ENCODE measurements at places on chromosomes 2 and 18.

- DNase-seq, result no peak
These were observed 71.0 kb upstream of the RFX8 start for GRCh38 chr2:101545950-101546349.

DNA sequence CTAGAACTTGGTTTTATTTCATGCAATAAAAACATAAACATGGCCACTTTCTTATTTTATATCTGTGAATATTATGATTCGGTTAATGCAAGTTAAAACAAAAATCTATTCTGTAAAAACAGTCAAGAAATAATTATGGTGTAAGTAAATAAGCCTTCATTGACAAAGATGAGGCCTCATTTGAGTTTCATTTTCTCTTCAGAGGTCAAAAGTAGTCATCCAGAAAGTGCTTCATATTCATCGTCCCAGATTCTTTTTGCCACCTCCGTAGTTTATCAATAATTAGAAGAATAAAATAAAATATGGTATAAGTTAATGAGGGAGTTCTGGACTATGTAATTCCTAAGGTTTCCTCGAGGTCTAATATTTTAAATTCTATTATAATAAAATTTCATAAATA is 19.4 kb upstream of the HNRNPA3 start:
- no peak for DNase-seq

GRCh38 chr2:80001701-80002101 is 302.9 kb downstream of the LRRTM1 start:
- no peak for DNase-seq

- DNase-seq, result no peak
These were observed 45.5 kb upstream of the SLC8A1 start for GRCh38 chr2:40497251-40497859.

- no peak for DNase-seq
These were observed 2.0 kb upstream of the ATRAID start for GRCh38 chr2:27209621-27210401.

- DNase-seq, result no peak
These were observed 464 bp upstream of the SESTD1 start for GRCh38 chr2:179265082-179265510.

GRCh38 chr2:209834767-209835166 is 63.1 kb downstream of the UNC80 start:
- no peak for DNase-seq

DNA sequence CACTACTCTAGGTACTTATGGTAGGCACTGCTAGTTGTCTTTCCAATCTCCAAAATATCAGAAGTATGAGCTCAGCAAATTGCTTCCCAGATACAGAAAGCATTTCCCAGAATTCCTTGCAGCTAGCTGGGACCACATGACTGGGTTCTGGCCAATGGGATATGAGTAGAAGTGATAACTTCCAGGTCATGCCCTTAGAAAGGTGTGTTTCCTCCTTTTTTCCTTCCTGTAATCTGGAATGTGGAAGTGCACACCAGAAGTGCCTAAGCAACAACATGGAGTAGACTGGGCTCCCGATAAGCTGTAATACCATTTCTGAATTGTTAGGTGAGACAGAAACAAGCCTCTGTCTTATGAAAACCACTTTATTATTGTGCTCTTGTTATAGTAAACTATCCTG is 279.8 kb downstream of the ZNF385B start:
- no peak for DNase-seq

DNA sequence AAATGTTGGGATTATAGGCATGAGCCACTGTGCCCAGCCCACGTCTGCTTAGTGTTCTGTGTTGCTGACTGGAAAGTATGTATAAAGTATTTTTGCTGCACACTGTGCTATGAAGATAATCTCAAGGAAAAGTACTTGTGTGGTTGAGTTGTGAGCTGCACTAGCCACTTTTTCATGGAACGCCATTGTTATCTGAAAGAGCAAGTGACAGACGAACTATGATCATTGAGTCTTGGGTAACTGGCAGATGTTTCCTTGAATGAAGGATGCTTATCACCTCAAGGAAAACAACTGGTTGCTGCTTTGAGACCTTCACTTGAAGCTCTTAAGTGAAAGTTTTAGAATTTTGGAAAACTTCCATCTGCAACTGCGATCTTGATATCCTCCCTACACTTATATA is 82.2 kb upstream of the KCTD1 start:
- DNase-seq, result no peak

GRCh38 chr18:56659111-56659510 is 8.0 kb downstream of the WDR7 start:
- DNase-seq, result no peak

DNA sequence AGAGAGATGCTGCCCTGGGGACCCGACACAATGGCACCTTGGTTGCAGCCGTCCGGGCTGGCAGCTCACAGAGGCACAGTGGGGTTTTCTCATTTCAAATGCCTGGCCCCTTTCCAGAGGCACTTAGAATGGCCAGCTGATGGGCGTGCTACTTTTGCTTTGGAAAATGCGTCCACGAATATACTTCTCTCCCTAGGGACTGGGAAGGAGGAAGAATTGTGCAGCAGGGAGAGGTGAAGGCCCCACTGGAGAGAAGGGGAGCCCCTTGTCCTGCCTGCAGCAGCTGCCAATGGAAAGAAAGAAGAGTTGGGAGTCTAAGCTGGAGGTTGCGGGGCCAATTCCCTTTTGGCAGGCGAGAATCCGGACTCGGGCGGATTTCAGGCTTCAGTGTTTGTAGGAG is 1.1 kb upstream of the MAL start:
- peak; percentile 65 for DNase-seq

DNA sequence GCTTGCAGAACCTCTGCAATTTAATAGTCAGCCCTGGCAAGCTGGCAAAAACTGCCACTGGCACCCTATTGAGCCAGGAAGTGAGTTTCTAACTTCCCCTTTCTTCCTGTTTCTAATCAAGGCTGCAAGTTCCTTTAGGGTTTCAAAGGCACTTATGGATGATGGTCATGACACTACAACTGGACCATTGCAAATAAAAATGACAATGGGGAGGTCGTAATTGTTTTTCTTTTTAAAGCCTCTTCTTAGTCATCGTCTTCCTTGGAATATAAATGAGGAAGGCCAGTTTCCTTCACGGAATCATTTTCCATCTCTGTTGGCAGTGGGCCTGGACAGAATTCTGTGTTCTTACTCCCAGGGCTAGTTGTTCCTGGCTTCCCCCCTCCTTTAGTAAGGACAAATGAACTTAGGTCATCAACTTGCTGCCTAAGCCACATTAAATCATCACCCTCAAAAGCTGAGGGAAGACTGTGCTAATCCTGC is 35.8 kb downstream of the SH3RF3 start:
- no peak for DNase-seq

GRCh38 chr2:195535911-195536522 is 121.0 kb upstream of the SLC39A10 start:
- DNase-seq, result no peak

DNA sequence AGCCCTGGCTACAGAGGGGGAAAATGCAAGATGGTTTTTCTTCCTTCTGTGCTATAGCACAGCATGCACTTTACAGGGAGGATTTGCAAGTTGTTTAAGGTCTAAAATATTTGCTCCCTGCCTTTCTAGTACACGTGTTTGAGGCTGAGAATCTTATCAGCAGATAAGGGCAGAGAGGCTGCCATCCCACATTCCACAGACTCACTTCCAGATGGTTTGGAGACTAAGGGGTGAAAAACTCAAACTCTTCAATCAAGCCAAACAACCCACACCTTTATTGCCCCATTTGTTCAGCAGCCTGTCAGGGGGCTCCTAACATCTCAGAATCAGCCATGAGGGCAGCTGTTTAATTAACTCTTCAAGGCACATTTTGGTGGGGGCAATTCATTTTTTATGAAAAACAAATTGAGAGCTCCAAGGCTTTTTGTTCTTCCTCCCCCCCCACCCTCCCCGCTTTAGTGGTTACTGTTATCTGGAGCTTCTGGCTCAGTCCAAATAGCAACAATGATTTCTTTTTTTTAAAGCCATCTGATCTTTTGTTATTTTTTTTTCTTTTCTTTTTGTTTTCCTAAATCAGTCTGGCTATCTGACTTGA is 242.6 kb upstream of the NT5C1B start:
- no peak for DNase-seq

DNA sequence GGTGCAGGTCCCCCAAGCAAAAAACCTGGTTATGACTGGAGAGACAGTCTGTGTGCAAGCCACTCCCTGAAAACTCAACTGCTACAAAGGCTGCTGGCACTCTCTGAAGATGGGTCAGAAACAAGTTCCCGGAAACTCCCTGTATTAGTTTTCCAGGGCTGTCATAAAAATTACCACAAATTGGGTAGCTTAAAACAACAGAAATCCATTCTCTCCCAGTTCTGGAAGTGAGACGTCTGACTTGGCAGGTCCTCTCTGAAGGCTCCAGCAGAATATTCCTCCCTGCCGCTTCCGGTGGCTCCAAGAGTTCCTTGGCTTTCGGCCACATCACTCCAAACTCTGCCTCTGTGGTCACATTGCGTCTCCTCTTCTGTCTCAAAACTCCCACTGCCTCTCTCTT is 30.1 kb upstream of the SERPINE2 start:
- no peak for DNase-seq

GRCh38 chr2:217244815-217245214 is 385.0 kb upstream of the TNP1 start:
- no peak for DNase-seq

- no peak for DNase-seq
These were observed 191.9 kb upstream of the APCDD1 start for GRCh38 chr18:10262566-10262965.

DNA sequence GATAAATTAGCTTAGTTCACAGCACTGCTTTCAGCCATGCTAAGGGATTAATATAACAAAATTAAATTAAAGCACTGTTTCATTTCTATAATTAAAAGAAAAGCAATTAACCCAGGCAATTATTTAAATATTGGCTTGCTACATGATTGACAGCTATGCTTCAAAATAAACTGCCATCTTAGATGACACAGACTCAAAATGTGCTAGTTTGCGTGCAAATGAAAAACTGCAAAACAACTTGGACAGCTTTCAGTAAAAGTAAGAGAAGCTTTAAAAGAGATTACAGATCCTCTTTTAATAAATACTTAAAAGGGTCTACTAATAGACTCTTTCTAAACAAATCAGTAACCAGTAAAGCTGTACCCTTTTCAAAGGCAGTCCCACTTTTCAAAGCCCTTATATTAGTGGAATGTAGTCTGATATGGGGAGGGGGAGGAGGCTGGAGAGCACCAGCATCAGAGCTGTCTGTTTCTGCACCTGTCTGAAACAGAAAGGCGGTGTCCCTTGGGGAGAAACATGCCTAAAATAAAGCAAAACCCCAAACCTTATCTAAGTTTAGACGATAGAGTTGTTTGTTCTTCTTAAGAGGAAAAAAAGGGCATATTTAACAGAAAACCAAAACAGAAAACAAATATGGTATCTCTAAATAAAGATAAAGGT is 20.8 kb downstream of the EIF2AK3 start:
- DNase-seq, result no peak

DNA sequence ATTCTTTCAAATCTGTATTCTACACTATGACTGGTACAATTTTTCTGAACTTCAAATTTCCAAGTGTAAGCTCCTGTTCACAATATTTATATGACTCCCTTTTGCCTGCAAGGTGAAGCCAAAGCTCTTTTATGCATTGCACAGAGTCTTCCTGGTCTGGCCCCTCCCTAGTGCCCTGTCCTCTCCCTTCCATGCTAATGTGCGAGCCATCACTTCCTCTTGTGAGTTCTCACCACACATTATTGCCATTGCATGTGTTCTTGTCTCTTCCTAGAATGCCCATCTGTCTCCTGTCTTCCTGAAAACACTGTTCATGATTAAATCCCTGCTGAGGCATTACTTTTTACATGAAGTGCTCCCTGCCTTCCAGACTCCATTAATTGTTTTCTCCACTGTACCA is 169.9 kb downstream of the MC4R start:
- no peak for DNase-seq

- DNase-seq, result no peak
These were observed 31.6 kb downstream of the EPB41L3 start for GRCh38 chr18:5512176-5512575.

- no peak for DNase-seq
These were observed 114.8 kb downstream of the NEB start for GRCh38 chr2:151619337-151619989.

- peak; percentile 44 for DNase-seq
These were observed 2.8 kb downstream of the ZCCHC2 start for GRCh38 chr18:62525608-62526007.

DNA sequence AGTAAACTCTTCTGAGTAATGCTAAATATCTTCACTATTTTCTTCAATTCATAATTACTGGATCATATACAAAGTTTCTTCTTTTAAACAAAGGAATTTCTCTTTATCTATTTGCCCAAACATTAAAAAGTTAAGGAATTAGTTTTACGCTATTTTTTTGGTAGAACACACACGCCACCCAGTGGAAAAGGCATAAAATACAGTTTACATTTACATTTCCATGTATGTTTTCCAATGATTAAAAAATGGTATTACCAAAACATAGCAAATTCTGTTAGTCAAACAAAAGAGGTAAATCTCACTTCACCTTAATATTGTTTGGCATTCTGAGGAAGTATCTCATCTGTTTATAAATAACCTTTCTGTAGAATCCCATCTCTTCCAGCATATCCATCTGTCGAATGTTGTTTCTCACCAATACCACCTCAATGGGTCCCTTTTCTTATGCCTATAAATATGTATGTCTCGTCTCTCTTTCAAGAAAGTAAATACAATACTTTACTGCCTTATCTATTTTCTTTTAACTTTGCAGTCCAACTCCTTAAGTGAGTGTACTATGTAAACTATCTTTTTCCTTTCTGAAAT is 7.2 kb downstream of the BOLL start:
- peak; percentile 20 for DNase-seq

DNA sequence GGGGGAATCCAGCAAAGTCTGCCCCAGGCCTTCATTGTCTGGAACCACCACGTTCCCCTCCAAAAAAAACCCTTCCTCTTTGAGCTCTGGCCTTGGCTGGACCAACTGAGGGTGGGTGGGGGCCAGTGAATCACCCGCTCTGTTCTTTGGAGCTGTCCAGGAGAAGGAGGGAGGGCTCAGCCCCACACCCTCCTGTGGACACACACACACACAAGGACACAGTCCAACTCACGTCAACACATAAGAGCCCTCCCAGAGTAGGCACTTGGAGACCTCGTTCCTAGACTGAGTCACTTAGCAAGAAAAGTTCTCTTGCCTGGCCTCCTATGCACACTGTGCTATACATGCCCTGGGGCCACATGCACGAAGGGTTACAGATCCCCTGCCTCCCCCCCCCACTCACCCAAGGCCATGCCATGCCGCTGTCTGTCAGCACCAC is 1.2 kb upstream of the TNS1 start:
- no peak for DNase-seq

- DNase-seq, result no peak
These were observed 763.9 kb downstream of the TSN start for GRCh38 chr2:122519366-122519765.

GRCh38 chr2:178333851-178334250 is 117.1 kb downstream of the PRKRA start:
- no peak for DNase-seq

DNA sequence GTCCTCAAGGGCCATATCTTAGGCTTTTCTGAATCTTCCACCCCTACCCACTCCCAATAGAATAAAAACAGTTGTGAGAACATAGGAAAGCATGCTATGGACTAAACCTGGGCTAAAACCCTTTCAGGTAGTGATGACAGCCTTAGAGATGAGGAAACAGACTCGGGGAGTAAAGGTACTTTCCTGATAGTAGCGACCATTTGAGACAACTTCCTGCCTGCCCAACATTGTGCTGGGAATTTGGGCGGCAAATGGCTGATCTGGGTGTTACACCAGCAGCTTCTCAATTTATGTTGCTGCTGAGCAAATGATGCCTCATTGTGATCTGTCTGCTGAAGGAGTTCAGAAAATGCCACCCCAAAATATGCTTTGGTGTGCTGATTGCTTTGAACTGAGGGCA is 66.6 kb downstream of the TMEM17 start:
- no peak for DNase-seq
